Effector CD4-positive, alpha-beta T cell (primary cell): ENCODE measurements at places on chromosomes 11 and 22.
A peak's percentile ranks its signal among the peaks of the same experiment; 100 is the strongest.

GRCh38 chr22:50074056-50074455, 11.2 kb downstream of the MLC1 start:
- no peak for DNase-seq

DNA sequence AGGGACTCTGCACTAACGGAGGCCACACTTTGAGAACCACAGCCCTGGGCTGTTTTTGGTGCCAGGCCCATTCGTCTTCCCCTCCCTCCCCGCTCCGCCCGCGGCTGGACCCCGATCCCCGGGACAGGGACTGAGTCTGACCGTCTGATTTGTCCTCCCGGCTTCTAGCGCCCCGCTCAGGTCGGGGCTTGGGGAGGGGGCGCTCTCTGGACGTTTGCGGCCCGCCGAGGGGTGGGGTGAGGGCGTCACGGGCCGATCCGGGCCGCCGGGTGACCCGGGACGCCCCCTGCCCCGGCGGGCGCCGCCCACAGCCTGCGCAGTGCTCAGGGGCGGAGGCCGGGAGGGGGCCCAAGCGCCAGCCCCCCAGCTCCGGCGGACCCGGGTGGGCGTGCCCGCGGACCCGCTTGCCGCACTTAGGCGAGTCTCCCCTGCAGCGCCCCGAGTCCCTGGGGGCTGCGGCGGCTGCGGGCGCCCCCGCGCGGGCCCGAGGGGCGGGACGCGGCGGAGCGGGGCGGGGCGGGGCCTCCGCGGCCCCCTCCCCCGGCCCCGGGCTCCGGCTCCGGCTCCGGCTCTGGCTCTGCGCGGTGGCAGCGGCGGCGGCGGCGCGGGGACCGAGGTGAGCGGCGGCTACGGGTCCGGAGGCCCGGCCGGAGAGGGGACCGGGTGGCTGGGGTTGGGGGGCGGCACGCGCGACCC, 33.7 kb upstream of the PRR5 start:
- DNase-seq: peak; percentile 50

DNA sequence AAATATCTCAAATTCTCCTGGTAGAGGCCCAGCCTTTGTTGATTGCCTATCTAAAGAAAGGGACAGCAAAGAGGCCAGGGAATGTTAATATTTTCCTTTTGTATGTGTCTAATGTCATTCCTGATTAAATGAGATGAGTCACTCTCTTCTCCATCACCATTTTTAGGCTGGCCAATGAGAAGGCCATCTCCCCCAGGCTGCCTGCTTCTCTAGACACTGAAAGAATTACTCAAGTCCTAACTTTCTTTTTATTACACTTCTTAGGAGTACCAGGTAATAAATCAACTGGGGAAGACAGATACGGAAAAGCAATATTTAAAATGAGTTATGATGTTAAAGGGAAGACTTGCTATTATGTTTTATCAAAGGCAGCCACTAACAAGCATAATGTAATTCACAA, 259.2 kb upstream of the SORL1-AS1 start:
- no peak for DNase-seq

DNA sequence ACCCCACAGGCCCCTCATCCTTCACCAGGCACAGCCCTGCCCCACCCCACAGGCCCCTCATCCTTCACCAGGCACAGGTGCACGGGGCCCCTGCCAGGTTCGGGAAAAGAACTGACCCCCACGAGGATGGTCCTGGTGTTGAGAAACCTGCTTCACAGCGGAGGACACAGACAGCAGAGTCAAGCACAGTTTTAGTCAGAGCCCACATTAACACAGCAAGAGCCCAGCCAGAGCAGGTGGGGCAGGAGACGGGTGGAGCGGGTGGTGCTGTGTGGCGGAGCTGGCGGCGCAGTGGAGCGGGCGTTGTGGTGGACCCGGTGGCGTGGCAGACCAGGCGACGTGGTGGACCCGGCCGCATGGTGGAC, 1085.5 kb downstream of the BRD1 start:
- DNase-seq: no peak

- DNase-seq: no peak
Measured at GRCh38 chr11:77250881-77251640, 50.4 kb downstream of the GDPD4 start.

GRCh38 chr11:60127311-60127811, 38.9 kb downstream of the MS4A2 start:
- DNase-seq: no peak

- no peak for DNase-seq
Measured at GRCh38 chr22:46352691-46353386, 17.3 kb downstream of the TRMU start.

DNA sequence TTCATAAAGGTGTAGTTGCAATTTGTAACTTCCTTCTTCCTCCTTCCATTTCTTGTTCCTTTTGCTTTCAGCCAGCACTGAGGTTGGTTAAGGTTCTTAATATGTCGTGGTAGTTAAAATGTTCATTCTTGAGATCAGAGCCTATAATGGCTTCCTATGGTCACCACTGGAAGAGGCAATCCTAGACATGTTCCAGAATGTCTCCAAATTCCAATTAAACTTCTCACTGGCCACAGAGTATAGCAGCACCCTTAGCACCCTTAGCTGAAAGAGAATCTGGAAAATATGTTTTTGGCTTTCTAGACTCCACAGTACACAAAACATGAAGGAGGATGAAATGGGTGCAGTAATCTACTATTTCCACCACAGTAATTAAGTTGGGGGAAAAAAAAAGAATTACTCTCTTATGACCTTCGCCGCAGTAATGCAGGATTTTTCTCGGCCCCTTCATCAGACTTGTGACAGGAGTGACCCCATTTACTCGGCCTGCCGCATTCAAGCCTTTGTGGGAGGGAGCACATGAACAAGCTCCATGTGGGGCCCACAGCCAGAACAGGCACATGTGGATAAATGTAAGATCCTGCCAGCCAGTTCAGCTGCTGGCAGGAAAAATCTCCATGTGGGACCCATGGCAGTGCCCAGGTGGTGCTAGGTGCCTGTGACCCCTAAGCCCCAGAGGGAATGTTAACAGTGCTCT, 348.8 kb upstream of the ARHGAP42 start:
- no peak for DNase-seq

- DNase-seq: no peak
Measured at GRCh38 chr11:42407341-42407740, 904.5 kb upstream of the API5 start.

GRCh38 chr11:91188484-91188883, 965.6 kb upstream of the CHORDC1 start:
- no peak for DNase-seq

- no peak for DNase-seq
Measured at GRCh38 chr22:39955675-39956074, 4.5 kb upstream of the TMA7B start.

DNA sequence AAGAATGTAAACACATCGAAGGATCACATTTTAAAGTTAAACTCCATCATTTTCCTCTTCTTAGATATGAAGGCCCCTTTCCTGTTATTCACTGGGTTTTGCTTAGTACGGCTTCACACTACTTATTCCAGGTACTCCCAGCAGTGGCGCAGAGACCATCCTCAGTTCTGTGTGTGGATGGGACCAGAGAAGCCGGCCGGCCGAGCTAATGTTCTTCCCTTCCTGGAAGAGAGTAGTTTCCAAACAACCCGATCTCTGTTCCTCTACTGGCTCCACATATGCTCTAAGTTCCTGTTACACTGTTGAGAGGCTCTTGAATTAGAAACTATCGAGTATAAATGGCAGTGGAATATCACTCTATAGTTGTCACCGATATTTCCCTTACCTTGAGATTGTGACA, 684 bp upstream of the NFRKB start:
- no peak for DNase-seq

DNA sequence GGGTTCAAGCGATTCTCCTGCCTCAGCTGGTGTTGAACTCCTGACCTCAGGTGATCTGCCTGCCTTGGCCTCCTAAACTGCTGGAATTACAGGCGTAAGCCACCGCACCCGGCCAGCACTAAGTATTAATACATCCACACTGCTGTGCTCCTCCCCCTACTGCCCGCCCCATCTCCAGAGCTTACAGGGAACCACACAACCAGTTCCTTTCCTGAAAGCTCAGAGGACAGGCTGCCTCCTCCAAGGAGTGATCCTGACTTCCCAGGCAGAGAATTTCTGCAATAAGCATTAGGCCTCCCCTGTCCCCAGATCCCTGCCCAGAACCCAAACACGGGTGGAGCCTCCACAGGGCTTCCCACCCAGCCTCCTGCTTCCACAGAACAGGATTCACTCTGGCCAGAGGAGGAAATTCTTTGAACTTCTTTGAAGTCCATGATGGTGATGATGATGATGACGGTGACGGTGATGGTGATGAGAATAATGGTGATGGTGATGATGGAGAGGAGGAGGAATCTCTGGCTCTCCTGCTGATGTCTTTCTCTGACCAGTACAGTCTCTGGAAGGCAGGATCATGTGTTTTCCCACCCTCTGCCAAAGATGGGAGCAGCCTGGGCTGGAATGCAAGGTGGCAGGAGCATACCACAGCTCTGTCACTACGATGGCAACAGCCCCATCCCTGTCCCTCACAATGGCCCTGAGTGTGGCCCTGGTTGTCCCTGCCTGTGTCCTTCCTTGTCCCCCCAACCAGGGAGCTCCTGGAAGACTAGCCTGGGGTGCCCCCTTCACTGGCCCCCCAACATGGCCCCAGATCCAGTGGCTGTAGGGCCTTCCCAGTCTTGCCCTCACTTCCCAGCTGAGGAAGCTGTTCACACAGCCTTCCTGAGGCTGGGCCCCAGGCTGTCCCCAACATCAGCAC, 33.5 kb upstream of the CSNK1E start:
- no peak for DNase-seq

DNA sequence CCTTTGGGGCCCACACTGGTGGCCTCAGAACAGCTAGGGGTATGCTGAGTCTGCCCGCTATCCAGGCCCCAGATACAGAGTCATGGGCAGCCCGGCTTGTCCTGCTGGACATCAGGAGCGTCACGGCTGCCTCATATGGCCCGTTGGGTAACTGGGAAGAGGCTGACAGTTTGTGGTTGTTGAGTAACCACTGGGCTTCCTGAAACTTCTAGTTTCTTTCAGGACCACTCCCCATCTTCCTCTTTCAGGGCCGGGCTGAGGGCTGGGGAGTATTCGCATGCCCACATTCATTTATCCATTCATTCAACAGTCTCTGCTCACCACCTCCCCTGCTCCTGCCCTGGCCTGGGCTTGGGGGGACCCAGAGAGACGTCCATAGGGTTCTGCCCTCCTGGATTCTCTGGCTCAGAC, 13.4 kb upstream of the P2RY2 start:
- DNase-seq: no peak

DNA sequence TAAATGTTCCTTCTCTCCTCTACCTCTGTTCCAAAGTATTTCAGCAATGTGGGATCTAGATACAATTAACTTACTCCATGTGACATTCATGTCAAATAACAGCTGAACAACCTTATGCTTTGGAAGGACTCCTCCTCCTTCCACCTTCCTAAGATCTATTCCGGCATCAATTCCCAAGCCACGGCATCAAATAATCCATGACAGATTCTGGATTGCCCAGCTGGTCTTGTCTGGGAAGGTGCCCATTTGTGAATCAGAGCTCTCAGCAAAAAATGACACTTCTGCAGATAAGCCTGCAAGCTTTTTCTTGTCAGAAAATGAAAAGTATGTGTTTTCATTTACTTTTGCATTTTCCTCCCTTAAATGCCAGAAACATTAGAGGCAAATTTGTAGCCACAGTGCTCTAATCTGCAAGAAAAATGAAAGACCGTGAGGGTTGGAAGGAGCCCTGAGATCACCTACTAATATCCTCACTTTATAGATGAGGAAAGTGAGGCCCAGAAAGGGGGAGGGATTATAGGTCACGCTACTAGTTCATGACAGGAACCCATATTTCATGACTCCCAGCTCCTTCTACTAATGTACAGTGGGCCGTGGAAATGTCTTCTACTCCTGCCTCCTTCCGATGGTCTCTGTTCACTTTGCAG, 124.0 kb downstream of the ME3 start:
- no peak for DNase-seq
